Choroid plexus epithelial cell (primary cell): ENCODE measurements at places on chromosomes 1 and 21.

- no peak for DNase-seq
Observed at GRCh38 chr1:55786396-55786795, 571.2 kb upstream of the USP24 start.

- DNase-seq = peak; percentile 39
Observed at GRCh38 chr1:67586596-67586995, 98.4 kb upstream of the GADD45A start.

GRCh38 chr1:232280910-232281309 lies 349.0 kb downstream of the SIPA1L2 start:
- no peak for DNase-seq

- DNase-seq = no peak
Observed at GRCh38 chr1:76012341-76013205, 62.0 kb upstream of the ST6GALNAC3 start.

GRCh38 chr1:42385283-42385682 lies 4.7 kb downstream of the RIMKLA start:
- DNase-seq = peak; percentile 48

DNA sequence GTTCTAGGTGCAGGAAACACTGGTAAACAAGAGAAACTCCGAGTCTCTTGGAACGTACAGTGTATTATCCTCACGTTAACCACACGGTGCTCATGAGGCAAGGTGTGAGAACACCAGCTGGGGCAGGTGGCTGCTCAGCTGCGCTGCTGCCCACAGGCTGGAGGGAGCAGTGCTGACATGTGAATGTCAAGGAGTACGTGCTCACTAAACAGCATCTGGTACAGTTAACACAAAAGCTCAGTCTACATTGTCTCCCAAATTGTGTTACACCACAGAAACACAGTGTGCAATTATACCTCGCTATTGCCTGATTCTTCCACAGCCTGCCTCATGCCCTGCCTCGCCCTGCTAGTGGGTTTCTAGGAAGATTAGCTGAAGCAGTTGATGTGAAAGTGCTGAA lies 138.4 kb downstream of the GLIS1 start:
- DNase-seq = no peak

DNA sequence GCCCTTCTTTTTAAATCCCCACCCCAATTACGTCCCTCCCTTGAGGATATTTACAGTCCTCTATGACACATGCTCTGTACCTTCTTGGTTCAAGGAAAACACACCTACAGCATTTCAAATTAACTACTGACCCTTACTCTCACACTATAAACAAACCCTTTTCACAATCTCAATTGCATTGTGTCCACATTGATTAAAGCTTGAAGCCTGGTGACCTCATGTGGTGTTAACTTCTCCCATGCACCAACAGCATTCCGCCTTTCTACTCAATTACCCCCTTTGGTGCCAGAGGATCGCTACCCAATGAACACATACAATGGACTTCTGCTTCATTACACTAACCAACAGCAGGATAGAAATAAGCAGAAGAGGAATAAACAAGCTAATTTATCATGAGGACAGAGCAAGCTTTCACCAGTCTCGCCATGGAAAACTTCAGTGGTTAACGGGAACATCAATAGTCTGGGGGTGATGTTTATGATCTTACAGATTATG lies 15.2 kb downstream of the WLS start:
- DNase-seq = no peak

DNA sequence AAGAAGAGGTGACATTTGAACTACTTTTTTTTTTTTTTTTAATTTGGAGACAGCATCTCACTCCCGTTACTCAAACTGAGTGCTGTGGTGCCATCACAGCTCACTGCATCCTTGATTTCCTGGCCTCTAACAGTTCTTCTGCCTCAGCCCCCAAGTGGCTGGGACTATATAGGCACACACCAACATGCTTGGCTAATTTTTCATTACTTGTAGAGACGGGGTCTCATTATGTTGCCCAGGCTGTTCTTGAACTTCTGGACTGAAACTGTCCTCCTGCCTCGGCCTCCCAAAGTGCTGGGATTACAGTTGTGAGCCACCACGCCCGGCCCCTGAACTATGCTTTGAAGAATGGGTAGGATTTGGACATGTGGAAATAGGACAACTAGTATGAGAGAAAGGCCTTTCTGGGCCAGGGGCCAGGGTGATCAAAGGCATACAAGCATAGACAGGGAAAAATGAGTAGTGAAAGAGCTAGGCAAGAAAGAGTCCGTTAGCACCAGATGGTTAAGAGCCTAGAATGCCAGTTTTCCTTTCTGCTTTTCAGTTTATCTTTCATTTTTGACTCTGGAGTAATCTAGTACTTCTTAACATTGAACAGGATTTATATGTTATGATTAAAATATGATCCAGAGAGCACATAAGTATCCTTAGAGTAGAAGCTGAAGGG lies 6.3 kb downstream of the RABGAP1L start:
- DNase-seq = no peak

DNA sequence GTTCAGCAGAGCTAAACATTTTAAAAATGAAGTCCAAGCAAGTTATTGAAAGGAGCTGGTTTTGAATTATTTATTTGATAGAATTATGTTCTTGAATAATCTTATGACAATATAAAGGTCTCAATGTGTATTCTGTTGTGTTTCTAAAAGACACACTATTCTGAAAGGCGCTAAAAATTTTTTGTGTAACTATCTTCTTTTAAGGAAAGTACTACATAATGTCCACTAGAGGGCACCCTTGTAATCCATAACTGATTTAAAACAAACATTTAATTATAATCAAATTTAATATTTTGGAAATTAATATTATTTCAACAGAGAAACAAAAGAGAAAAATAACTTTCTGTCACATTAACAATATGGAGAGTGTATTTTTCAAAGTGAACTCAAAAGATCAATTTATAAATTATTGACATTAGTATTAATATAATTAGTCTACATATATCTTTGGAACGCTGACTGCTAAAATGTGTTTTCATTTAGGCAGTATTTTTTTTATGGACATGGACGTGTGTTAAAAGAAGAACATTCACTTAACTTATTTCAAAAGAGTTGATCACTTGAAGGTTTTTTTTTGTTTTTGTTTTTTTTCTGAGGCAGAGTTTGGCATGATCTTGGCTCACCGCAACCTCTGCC lies 248.4 kb downstream of the DENND1B start:
- DNase-seq = peak; percentile 52

DNA sequence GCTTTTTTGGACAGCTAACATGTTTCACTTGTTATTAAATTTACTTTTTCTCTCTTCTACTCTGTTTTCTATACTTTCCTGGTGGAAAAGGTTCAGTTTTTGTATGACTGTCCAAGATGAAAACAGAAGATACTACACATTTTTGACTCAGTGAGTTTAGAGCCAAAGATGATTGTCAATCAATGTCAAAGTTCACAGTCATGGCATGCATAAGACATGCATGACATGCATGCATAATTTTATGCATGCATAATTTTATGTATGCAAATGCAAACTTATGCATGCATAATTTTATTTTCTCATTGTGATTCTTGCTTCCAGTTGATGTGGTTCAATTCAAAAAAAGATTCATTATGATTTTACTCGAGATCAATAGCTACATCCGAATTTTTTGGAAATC lies 48.1 kb upstream of the TMPRSS15 start:
- no peak for DNase-seq

DNA sequence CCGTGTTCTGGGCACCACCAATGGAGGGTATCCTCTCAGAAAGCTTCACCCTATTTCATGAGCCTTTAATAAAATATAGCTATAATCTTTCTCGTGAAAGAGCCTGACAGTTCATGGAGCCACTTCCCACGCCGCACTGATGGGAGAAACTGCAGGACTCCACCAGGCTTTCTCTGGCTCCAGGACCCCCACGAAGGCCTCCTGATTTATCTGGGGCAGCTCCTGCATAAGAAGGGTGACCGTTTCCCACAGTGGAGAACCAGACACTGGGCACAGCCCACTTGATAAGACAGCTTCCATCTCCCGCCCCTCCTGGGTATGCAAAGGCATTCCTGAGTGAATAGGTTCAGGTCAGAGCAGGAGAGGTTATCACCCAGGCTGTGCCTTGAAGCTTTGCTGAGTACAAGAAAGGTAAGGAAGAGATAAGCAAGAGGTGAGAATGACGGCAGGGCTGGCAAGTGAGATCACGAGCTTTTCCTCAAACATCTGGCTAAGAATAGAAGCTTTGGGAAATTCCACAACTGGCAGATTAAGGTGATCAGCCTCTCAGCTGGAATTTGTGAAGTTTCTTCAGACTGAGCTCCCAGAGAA lies 499.8 kb downstream of the KIF26B start:
- no peak for DNase-seq

- peak; percentile 70 for DNase-seq
Observed at GRCh38 chr1:109239409-109240068, 9.8 kb upstream of the CELSR2 start.

- no peak for DNase-seq
Observed at GRCh38 chr1:57079454-57080157, 113.8 kb upstream of the C8B start.

DNA sequence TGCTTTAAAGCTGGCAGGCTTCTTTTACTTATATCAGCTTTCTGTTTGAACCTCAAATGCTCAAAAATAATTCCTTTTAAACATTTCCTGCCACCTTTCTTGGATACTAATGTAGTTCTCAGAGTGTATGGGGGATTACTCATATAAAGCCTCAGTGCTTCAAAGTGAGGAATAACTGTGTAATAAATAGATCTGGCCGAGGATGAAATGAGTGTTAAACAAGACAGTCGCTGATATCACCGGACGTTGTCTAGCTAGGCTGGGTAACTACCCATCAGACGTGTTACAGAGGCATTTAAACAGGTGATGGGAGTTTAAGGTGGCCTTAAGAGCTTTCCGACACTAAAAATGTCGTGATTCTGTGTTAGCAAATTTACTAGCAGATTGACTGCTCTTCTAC lies 53.1 kb downstream of the VANGL2 start:
- no peak for DNase-seq

- no peak for DNase-seq
Observed at GRCh38 chr1:153359241-153359640, 1.6 kb downstream of the S100A9 start.

GRCh38 chr1:233368789-233369130 lies 41.2 kb downstream of the MAP3K21 start:
- no peak for DNase-seq

GRCh38 chr1:156815307-156815826 lies 1.3 kb downstream of the SH2D2A start:
- peak; percentile 86 for DNase-seq

DNA sequence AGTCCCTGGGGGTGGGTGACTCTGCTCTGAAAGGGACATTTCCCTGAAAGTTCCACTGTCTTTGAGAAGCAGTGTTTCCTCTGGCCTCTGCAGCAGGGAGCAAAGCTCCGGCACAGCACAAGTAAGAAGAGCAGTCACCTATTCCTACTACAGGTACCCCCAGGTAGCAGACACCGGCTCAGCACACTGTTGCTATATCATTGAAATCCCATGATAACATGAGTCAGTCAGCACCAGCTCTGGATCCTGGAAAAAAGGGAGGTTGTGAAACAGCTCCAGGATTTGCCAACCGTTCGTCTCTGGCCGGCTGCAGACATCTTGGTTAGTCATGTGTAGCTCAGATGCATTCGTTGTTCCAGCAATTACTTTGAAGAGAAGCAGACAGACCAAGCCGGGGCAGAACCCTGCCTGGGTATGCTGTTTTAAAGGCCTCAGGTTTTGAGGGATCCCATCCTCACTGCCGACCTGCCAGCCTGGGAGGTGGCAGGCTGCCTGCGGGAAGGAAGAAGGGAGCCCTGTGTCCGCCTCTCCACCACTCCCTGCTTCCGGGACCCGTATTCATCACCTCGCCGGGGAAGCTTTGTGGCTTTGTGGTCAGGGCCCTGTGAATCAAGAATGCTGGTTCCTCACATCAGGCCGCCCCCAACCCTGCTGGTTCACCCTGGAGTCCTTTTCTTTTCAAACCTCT lies 139.2 kb downstream of the CLIC6 start:
- peak; percentile 96 for DNase-seq

- no peak for DNase-seq
Observed at GRCh38 chr21:41596241-41596925, 88.4 kb upstream of the TMPRSS2 start.

- DNase-seq = no peak
Observed at GRCh38 chr1:160546942-160547341, 23.9 kb upstream of the SLAMF6 start.

- no peak for DNase-seq
Observed at GRCh38 chr1:186142916-186143315, 232.1 kb downstream of the TPR start.

- DNase-seq = no peak
Observed at GRCh38 chr1:41907446-41907845, 11.3 kb downstream of the HIVEP3 start.

- no peak for DNase-seq
Observed at GRCh38 chr1:52420713-52421112, 16.3 kb downstream of the PRPF38A start.

DNA sequence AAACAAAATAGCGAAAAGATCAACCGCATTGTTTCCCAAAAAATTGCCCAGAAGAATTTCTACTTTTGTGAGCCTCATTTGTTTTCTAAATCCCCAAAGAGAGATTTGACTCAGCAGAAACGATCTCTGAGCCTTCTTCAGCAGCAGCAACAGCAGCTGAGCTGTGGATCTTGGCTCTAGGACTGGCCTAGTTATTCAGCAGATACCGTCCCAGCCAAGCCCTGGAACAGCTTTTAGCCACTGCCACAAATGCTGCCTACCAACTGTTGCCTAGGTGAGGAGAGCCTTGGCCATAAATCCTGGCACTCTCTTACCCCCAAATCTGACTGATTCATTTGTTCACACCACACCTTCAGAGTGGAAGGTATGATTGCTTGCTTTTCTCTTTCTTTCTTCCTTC lies 320.1 kb downstream of the TGFB2 start:
- DNase-seq = peak; percentile 84

DNA sequence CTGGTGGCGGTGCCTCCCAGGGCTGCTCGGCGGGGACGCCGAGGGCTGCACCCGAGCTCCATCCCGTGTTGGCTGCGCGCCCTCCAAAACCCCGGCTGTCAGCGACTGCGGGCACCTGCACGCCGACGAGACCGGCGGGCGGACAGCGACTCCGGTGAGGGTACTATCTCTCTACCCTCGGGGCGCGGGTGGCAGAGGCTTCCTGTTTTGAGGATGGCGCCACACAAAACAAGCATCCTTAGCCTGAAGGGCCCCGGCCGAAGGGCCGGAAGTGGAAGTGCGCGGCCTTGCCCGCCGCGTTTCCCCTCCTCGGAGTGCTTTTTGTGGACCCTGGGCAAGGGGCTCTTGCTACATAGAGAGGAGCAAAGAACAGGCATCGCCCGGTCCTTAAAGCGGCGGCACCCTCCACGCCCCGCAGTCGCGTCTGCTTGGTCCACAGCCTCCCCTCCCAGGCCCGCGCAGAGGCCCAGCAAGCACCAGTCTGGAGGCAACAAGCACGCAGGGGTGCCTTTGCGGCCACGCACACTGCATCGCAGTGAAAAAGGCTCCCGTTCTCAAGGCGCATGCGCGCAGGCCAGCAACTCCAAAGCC lies 561 bp upstream of the COQ8A start:
- DNase-seq = no peak

DNA sequence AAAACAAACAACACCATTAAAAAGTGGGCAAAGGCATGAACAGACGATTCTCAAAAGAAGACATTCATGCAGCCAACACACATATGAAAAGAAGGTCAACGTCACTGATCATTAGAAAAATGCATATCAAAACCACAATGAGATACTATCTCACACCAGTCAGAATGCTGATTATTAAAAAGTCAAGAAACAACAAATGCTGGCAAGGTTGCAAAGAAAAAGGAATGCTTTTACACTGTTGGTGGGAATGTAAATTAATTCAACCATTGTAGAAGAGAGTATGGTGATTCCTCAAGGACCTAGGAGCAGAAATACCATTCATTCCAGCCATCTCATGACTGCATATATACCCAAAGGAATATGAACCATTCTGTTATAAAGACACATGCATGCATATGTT lies 419.6 kb downstream of the NEGR1 start:
- DNase-seq = no peak

GRCh38 chr1:172293429-172293828 lies 127.1 kb upstream of the C1orf105 start:
- peak; percentile 84 for DNase-seq
